ENCODE measurements at places on chromosomes 4 and X.

GRCh38 chrX:101241531-101241930 is 21.9 kb downstream of the DRP2 start:
- DNase-seq: no peak

DNA sequence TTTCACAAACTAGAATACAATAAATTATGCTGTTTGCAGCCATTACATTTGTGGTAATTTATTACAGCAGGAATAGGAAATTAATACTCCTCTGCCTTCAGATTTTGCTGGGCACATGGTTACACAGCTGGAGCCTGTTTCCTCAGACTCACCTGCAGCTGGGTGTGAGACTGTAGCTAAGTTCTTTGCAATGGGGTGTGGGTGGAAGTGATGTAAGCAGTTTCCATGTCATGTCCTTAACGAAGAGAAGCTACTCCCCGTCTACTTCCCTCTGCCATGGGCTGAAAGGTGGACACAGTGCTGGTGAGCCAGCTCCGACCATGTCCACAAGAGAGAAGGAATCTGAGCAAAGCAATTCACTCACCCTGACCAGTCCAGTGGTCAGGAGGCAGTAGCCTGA is 18.2 kb downstream of the SH3KBP1 start:
- no peak for DNase-seq

DNA sequence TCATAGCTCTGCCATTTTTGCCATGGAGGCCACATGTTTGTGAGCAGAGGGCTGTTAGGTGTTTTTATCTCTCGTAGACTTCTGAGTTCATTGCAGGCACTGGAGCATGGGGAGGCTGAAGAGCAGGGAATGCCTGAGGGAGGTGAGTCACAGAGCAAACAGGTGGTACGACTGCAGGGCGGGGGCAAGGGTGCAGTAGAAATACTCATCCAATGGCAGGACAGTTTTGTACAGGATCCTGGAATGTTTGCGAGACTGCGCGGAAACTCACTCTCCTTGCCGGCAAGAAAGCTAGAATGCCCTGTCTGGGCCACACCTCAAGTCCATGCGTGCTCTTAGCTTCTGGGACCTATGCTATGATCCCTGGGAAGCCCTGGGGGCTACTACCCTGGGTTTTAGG is 20.0 kb upstream of the VCX2 start:
- DNase-seq: no peak

GRCh38 chrX:50158593-50158992 is 42.2 kb downstream of the AKAP4 start:
- DNase-seq: no peak

DNA sequence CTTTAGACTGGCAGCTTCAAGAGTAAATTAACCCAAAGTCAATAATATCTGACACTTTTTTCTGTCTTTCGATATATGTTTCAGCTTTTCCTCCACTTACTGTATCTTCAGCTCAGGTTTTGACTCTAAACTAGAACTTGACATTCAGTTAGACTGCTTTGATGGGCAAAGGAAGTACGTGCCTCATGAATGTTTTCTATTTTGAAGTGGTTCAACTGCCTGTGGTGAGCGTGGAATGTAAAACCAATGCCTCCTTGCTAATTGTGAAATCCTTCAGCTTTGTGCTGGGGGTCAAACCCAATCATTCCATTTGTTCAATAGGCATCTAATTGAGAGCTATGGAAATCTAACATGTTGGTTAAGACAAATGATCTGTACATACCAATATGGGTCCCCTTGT is 857.0 kb upstream of the HTR2C start:
- DNase-seq: no peak

DNA sequence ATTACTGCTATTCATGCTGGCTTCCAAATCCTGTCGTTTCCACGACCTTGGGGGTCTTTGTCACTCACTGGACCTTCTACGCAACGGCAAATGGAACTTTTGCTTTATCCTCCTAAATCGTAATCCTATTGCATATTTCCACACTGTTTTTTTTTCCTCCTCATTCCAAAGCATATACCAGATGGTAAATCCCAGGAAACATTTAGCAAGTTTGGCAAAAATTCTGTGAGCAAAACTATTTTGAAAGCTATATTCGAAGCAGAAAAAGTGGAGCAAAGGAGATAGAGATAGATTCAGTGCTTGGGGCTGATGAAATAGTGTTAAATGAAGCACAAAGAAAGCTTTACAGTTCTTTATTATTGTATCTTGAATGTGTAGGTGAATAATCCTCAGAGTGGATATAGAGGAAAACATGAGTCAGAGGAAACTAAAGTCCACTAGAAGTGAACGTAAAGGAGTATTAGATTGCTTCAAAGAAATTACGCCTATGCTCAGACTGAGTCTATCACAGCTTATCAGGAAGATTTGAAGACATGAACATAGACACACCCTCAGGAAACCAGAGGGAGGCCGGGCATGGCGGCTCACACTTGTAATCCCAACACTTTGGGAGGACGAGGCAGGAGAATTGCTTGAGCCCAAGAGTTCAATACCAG is 50.2 kb upstream of the FAM9A start:
- no peak for DNase-seq

GRCh38 chrX:17939724-17940123 is 78.6 kb upstream of the RAI2 start:
- no peak for DNase-seq

GRCh38 chr4:166432842-166433241 is 559.8 kb downstream of the TLL1 start:
- no peak for DNase-seq

- DNase-seq: no peak
Measured at GRCh38 chr4:188783175-188783574, 643.9 kb downstream of the TRIML1 start.

All from stimulated activated CD4-positive, alpha-beta T cell treated with anti-CD3 and anti-CD28 coated beads, TNF-alpha, amount 100 ng/mL, for 48 hours (primary cell).